ENCODE measurements at places on chromosomes 16 and 17.

DNA sequence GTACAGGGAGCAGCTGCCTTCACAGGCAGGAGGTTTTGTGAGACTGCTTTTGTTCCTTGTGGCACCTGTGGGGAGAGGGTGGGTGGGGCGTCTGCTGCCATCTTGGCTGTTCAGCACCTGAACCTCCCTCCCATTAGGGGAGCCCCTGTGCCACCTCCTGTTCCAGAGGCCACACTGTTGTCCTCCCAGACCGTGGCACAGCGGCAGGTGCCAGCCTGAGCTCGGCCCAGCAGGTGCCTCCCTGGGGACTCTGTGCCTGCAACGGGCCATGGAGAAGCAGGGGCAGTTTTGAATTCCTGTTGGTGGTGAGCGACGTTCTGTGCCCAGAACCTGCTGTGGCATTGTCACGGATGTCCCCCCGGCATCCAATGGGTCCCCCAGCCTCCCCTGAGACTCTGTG is 9.9 kb downstream of the LGALS3BP start:
- no peak for DNase-seq

- DNase-seq: no peak
These were observed 95.0 kb downstream of the ADCY9 start for GRCh38 chr16:4021070-4021779.

DNA sequence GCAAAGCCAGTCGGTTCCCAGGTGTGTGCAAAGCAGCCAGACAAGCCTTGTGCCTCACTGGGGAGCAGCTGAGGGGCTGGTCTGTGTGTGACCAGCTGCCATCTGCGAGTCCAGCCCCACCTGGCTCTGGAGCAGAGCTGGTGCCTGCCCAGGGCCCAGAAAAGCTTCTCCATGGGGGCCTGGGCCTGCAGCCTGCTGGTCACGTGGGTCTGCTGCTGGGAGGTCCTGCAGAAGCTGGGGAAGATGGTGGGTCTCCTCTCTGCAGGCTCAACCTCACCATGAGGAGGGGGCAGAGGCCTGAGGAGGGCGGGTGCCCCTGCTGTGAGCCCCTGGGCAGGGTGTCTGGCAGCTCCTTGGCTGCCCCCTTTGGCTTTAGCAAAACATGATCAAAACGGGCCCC is 71.9 kb downstream of the ENGASE start:
- no peak for DNase-seq

DNA sequence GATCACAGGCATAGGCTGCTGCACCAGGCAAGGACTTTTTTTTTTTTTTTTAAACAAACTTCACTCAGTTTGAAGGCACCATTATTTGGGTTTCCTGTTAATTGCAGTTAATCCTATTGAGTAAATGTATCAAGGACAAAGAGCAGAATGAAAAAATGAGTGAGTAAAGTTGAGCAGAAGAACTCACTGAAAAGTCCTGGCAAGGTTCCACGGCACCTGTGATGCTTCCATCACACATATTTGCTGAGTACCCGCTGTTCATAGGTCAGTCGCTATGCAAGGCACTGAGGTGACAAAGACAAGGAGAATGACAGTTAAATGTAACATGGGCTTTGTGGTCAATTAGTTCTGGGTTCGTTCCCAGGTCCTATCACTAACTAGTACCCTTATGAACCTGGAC is 670.0 kb downstream of the MAF start:
- DNase-seq: no peak

GRCh38 chr16:67857547-67858233 is 10.2 kb upstream of the CENPT start:
- peak; percentile 95 for DNase-seq

Data from posterior vena cava (tissue), 2 donors.